ENCODE measurements at places on chromosomes 4 and X. TPM values are rescaled to one million over a fixed set of nuclear protein-coding genes. Genes with fewer than 3 reads are reported as not detected.

The HAND2 gene
- 1.7 TPM for total RNA-seq

The COX7B gene
- total RNA-seq, result 505 TPM

DNA sequence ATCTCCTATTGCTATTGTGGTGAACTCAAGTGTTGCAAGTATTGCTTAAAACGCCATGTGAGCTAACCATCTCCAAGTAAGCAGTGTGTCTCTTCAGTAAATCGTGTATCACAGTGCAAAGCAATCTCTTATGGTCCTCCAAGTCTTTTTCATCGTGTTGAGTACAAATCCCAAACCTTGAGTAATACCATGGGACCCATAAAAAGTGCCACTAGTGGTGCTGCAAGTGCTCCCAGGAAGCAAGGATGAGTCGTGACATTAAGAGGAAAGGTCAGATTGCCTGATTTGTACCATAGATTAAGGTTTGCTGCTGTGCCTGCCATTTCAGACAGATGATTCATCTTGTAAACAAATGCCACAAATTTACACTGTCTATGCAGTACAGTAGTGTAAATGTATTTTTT is 66.9 kb upstream of the BMPR1B start:
- no peaks in the 10 kb centered on the region for H3K36me3 ChIP-seq
- H3K4me1 ChIP-seq, result no peaks in the 10 kb centered on the region
- DNase-seq, result no peak
- no peaks in the 10 kb centered on the region for H3K27me3 ChIP-seq
- H3K27ac ChIP-seq, result no peak overlapping the region

DNA sequence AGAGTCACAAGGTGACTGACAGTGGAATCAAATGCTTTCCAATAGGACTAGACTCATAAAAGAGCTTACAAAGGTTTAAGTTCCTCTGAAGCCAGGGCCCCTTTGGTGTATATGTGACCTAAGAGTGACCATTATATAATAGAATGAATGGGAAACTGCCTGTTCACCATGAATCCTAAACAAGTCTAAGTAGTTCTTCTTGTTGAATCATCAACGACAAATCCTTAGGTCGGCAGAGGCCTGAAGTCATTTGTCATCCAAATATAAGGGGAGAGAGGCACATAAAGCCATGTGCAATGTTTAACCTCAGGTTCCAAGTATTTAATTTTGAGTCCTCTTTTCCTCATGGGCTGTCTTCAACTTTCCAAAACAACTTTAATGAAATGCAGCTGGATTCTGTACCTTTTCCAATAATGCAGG is 122.4 kb downstream of the RASL11B start:
- H3K27me3 ChIP-seq, result no peaks in the 10 kb centered on the region
- H3K4me1 ChIP-seq, result peaks cover 2% of the 10 kb centered on the region
- DNase-seq, result peak; percentile 93
- H3K27ac ChIP-seq, result peak overlapping the region; percentile 64
- H3K4me3 ChIP-seq, result no peak overlapping the region

DNA sequence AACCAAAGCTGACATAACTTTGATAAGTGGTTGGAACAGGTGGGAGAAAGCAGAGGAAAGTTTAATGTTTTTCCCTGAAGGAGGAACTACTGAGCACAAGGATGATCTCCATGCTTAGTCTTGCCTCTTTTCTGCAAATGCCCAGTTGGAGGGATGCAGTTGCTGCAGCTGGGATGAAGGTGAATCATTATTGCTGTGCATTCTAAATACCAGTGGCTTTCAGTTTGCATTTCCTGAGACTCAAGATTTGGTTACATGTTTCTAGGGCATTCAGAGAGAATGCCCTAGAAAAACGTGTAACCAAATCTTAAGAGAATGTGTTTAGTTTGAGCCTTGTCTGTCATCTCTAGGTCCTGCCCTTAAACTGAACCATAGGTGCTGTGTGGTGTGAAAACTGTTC is 42.2 kb downstream of the METTL14 start:
- no peaks in the 10 kb centered on the region for H3K4me1 ChIP-seq
- H3K27me3 ChIP-seq, result no peaks in the 10 kb centered on the region
- H3K4me3 ChIP-seq, result no peak overlapping the region
- DNase-seq, result no peak

GRCh38 chr4:165921546-165921945 is 48.5 kb downstream of the TLL1 start:
- no peak for DNase-seq
- H3K4me1 ChIP-seq, result no peaks in the 10 kb centered on the region
- H3K4me3 ChIP-seq, result no peak overlapping the region

DNA sequence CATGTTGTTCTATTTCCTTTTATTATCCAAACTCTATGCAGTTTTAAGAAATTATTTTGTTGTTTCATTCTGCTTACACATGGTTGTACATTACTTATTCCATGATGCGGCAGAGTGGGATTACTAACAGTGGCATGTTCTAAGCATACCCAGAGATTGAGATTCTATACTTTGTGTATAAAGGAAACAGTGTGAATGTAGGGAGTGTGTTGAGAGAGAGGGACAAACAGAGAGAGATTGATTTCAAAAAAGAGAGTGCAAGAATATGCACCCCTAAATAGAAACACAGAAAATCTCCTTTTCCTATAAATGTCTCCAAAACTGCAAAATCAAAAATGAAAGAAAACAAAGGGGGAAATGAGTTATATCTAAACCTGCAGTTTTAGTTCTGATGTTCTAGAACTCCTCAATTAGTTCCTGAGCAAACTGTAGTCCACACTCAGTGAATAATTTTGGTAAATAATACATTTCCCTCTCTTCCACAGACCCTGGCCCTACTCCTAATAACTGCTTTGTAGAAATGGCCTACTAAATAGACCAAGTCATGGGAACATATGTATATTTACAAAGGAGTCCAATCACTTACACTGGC is 31.0 kb downstream of the SLC9B1 start:
- no peak for DNase-seq
- H3K36me3 ChIP-seq, result no peaks in the 10 kb centered on the region
- no peak overlapping the region for H3K4me3 ChIP-seq

DNA sequence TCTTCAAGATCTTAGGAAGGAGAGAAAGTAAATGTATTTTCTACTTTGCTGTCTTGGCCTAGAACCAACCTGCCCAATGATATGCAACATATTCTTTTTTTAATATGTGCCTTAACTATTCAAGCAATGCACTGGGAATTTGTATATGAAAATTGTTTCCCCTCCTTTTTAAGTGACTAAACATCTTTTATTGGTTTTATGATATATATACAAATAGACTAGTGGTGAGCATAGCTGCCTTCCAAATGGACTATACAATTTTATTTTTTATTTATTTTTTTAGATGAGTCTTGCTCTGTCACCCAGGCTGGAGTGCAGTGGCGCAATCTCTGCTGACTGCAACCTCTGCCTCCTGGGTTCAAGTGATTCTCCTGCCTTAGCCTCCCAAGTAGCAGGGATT is 10.3 kb downstream of the NOCT start:
- H3K27ac ChIP-seq, result no peak overlapping the region
- peaks cover 3% of the 10 kb centered on the region for H3K4me1 ChIP-seq
- H3K27me3 ChIP-seq, result no peaks in the 10 kb centered on the region
- no peaks in the 10 kb centered on the region for H3K36me3 ChIP-seq
- DNase-seq, result no peak

DNA sequence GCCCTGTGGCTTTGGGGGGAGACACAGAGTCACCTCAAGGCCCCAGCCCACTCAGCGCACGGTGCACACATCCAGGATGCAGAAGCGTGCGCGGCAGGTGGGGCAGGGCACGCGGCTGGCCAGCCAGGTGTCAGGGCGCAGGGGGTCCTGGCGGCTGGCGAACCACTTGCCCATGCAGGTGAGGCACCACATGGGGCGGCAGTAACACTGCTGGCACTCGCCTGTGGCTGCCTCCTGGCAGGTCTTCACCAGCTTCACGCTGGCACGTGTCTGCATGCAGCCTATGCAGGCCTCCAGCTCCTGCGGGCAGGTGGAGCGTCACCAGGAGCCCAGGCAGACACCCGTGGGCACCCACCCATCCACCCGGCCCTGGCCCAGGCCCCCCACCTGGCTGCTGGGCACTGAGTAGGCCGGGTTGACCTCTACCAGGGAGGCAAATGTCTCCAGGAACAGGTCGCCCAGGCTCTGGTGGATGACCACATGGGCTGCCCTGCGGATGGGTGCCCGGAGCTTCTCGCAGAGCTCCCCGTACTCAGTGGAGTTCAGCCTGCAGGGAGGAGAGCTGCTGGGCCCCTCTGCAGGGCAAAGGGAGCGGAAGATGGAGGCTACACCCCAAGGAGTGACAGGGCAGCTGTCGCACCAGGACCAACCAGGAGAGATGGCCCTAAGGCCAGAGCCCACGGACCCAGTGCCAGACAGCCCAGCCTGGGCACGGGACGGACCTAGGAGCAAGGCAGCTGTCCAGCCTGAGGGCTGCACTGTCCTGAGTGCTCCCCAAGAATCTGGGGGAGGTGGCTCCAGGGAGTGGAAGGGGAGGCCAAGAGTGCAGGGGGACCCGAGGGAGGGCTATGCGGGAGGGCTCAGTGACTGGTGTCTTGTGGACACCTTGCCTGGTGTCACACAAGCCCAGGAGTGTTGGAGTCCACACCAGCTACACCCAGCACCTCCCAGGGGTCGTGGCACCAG is 3.7 kb downstream of the TMEM129 start:
- H3K4me1 ChIP-seq, result peaks cover 26% of the 10 kb centered on the region
- no peaks in the 10 kb centered on the region for H3K27me3 ChIP-seq
- H3K27ac ChIP-seq, result no peak overlapping the region
- H3K4me3 ChIP-seq, result no peak overlapping the region
- DNase-seq, result no peak

All from muscle of leg (tissue), 16 donors.